ENCODE measurements at places on chromosomes 2 and 18. TPM values are rescaled to one million over a fixed set of nuclear protein-coding genes. Genes with fewer than 3 reads are reported as not detected.

DNA sequence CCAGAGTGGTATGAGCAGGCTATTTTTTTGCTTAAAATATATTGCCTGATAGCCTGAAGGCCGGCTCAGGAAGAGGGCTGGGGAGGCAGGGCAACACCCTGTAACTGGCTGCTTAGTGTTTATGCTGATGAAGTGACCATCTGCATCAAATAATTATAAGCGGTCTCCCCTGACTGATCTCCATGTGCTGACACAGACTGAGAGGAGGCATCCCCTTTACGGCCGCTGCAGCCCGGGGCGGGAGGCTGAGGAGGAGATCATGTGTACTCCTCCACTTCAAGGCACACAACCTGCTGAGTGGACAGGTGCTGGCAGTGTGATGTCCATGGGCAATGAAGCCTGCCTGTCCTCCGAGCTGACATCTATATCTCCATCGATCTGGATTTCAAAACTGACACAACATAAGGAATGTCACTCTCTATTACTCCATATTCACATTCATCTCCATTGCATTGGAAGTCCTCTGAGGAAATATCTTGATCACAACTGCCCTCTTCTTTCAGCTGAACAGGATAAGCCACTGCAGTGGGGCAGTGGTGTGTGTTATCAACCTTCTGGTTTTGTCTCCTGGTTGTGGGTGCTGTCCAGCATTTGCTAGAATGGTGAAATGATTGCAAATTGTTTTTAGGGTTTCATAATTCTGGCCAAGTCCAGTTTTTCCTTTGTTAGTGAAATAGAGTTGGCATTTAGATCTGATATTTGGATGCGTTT lies 143.5 kb downstream of the AQP4 start:
- DNase-seq: no peak

DNA sequence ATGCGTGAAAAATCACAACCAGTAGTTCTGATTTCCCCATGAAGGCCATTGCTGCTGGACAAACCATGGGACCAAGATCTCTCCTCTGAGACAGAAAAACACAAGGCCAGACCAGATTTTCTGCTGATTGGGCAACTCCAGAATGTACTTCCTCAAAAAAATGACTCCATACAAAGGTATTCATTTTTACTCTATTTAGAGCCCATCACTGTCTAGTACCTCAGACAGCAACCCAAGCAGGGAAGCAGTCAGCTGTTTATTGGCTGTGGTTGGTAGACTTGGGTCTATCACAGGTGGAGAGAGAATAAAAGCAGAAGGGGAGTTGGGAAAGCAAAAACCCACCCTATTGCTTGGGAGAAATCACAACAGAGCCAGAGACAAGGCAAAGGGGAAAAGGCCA lies 219.9 kb downstream of the PIK3C3 start:
- peak; percentile 40 for DNase-seq

DNA sequence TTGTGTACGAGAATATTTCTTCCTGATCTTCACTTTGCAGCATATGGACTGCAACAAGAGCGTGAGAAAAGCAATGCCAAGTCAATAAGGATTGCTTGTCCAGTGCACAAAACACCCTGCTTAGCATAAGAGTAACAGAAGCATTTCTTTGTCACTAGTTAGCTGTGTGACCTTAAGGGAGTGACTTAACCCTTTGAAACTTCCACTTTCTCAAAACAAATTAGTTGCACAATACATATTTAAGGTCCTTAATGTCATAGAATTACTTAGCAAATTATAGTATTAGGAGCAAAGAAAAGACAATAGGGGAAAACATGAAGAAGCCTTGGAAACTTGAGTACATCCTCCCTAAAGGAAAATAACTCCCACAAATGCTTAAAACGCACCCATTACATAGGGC lies 230.1 kb downstream of the RNF152 start:
- DNase-seq: no peak

GRCh38 chr18:63298400-63299365 lies 20.9 kb downstream of the BCL2 start:
- no peak for DNase-seq

DNA sequence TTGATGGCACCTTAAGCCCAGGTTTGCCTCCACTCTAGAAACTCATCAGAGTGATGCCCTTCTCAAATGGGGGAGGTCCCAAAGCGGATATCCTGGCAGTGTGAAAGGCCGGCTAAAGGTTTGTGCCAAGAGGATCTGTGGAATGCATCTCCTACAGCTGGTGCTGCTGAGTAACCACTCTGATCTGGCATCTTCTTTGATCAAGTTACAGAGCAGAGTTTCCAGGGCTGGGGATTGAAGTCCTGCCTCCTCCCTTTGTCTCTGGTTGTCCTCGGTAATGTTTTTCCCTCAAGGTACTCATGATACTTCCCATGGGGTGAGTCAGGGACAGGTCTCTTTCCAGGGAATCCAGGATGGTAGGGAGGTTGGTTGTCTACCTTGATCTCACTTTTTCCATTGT lies 24.6 kb downstream of the PRKRA start:
- DNase-seq: no peak

DNA sequence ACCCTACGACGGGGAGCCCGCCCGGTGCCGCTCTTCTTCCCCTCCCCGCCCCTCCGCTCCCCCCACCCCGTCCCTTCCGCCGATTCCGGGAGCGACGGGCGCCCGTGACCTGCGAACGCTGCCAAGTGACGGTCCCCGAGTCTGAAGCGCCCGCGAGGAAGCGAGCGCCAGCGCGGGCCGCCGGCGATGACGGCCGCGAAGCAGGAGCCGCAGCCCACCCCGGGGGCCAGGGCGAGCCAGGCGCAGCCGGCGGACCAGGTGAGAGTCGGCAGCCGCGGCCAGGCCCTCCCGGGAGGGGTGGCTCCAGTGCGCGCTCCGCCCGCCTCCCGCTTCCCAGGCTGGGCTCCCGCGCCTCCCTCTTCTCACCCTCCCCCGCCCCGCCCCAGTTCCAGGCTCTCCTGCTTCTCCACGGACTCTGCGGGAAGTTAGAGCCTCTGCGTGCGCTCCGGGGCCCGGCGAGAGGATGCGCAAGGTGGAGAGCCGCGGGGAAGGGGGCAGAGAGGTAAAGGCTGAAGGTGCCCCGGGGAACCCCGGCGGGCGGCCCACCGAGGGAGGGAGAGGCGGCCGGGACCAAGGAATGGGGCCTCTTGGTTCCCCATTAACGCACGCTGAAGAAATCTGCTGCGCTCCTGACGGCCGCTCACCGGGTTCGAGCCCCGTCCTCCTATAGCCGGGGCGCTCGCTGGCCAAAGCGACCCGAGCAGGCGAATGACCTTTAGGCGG lies 719.5 kb downstream of the DPP10 start:
- no peak for DNase-seq

Gene RAB6C
- total RNA-seq: not detected
